MCF 10A (cell line): ENCODE measurements at places on chromosomes 7 and 10.

GRCh38 chr10:117217196-117217761, 20.0 kb downstream of the KCNK18 start:
- no peak overlapping the region for H3K27ac ChIP-seq
- peak; percentile 23 for DNase-seq
- H3K4me3 ChIP-seq: peak overlapping the region; percentile 78
- no peaks in the 10 kb centered on the region for H3K4me1 ChIP-seq
- H3K36me3 ChIP-seq: peaks cover 6% of the 10 kb centered on the region

DNA sequence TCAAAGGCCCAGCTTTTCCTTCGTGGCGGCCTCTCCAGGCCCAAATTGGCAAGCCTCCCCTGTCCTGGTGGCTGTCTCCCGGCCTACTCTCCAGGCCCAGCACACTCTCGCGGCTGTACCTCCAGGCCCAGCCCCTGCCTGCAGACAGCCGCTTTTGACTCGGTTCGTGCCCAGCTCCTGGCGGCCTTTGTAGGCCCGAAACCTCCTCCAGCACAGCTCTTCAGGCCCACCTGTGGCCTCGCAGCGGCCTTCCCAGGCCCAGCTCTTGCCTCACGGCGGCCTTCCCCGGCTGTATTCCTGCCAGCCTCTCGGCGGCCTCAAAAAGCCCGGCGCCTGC, 18.2 kb upstream of the TMEM248 start:
- no peaks in the 10 kb centered on the region for H3K4me1 ChIP-seq
- DNase-seq: no peak
- H3K4me3 ChIP-seq: no peak overlapping the region
- no peak overlapping the region for H3K27ac ChIP-seq
- no peaks in the 10 kb centered on the region for H3K27me3 ChIP-seq
- H3K36me3 ChIP-seq: peaks cover 22% of the 10 kb centered on the region

DNA sequence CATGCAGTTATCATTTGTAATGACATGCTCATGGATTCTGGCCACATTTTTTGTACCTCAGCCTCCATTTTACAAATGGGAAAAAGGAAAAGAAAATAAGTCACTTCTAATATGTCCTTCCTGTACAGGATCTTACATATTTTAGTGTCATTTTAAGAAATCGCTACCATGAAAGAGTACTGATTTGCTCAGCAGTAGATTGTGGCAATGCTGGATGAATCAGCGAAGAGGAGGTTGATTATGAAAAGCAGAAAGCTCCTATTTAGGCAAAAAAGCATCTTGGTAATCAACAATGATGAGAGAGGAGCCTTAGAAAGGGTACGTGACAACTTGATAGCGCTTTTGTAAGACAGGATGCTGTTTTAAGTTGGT, 522.9 kb downstream of the PARD3 start:
- peaks cover 29% of the 10 kb centered on the region for H3K4me1 ChIP-seq
- no peak overlapping the region for H3K4me3 ChIP-seq
- no peak overlapping the region for H3K27ac ChIP-seq
- DNase-seq: no peak
- H3K36me3 ChIP-seq: no peaks in the 10 kb centered on the region
- H3K27me3 ChIP-seq: no peaks in the 10 kb centered on the region

DNA sequence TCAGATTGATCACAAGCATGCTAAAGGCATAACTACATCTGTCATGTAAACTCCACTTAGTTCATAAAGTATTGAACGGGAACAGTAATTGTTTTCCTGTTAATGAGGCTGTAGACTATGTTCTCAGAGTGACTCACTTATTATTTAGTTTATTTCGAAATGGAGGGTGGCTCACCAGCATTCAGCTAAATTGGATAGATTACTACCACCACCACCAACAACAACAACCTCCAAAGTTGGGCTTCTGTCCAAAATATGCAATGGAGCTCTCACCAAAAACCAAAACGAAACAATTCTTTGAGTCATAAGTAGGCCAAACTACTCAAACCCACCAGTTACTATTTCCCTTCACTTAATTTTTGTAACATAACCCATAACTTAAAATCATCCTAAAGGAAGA, 127.9 kb upstream of the NRBF2 start:
- DNase-seq: peak; percentile 93
- H3K4me1 ChIP-seq: peaks cover 18% of the 10 kb centered on the region
- no peaks in the 10 kb centered on the region for H3K27me3 ChIP-seq
- H3K36me3 ChIP-seq: peaks cover 6% of the 10 kb centered on the region

- H3K4me1 ChIP-seq: peaks cover 12% of the 10 kb centered on the region
- DNase-seq: no peak
- H3K4me3 ChIP-seq: no peak overlapping the region
- no peaks in the 10 kb centered on the region for H3K36me3 ChIP-seq
- peak overlapping the region; percentile 27 for H3K27ac ChIP-seq
These were observed 81.3 kb downstream of the NAMPT start for GRCh38 chr7:106203473-106203872.

GRCh38 chr7:8418629-8419245, 14.7 kb upstream of the NXPH1 start:
- no peaks in the 10 kb centered on the region for H3K36me3 ChIP-seq
- peaks cover 36% of the 10 kb centered on the region for H3K27me3 ChIP-seq
- H3K4me1 ChIP-seq: no peaks in the 10 kb centered on the region
- peak; percentile 75 for DNase-seq

- H3K4me3 ChIP-seq: no peak overlapping the region
- H3K4me1 ChIP-seq: peaks cover 9% of the 10 kb centered on the region
- no peak overlapping the region for H3K27ac ChIP-seq
These were observed 128.4 kb upstream of the TCF7L2 start for GRCh38 chr10:112821663-112822062.

DNA sequence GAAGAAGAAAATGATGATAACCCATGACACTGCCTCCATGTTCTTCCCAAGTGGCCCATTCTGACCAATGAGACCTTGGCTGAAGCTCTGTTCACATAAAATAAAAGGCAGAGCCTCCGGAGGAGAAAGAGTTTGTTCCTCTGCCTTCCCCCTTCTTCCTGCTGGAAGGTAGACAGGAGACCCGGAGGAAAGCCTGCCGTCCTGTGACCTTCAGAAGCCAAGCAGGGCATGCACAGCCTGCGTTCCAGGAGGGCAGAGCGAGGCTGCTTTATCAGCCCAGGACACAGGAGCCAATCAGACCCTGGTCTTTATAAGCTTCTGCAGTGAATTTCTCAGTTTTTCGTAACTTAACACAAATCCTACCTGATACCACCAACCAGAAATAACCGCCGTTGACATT, 8.6 kb upstream of the GRID1 start:
- no peak overlapping the region for H3K4me3 ChIP-seq
- DNase-seq: no peak
- no peaks in the 10 kb centered on the region for H3K36me3 ChIP-seq
- no peaks in the 10 kb centered on the region for H3K4me1 ChIP-seq
- H3K27me3 ChIP-seq: peaks cover 11% of the 10 kb centered on the region

- peak overlapping the region; percentile 96 for H3K27ac ChIP-seq
- H3K27me3 ChIP-seq: no peaks in the 10 kb centered on the region
- H3K4me1 ChIP-seq: peaks cover 42% of the 10 kb centered on the region
- peak; percentile 68 for DNase-seq
- peaks cover 5% of the 10 kb centered on the region for H3K36me3 ChIP-seq
These were observed 90.6 kb downstream of the ARID5B start for GRCh38 chr10:61992059-61992460.

GRCh38 chr10:71899665-71900412, 48.8 kb upstream of the PSAP start:
- H3K27ac ChIP-seq: no peak overlapping the region
- no peaks in the 10 kb centered on the region for H3K4me1 ChIP-seq
- no peak overlapping the region for H3K4me3 ChIP-seq
- no peaks in the 10 kb centered on the region for H3K27me3 ChIP-seq
- no peaks in the 10 kb centered on the region for H3K36me3 ChIP-seq

DNA sequence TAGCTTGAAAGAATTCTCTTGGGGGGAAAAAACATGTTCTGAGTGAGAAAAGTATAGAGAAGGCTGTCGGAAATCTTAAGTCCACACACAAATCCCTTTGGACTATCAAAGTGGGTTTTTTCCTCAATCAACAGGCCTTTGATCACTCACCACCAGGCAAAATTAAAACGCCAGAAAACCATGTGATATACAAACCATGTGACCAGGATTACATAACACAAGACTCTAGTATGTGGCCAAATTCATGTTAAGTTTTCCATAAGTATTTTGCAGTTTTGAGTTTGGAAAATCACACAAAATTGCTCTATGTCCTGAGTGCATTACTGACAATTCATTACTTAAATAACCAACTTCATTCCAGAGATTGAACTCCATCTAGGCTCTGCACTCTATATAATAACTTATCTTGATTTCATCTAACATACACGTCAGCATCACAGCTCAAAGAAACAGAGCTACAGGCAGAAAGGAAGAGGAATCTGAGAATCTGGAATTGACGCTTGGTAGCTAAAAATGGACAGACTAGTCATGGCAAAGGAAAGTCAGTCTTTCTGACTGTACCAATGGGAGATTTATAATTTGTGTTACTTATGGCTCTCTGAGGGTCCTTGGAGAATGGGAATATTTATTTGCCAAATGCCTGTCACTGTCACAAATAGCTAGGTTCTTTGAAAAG, 383.5 kb downstream of the SFMBT2 start:
- H3K4me3 ChIP-seq: no peak overlapping the region
- no peaks in the 10 kb centered on the region for H3K27me3 ChIP-seq
- H3K27ac ChIP-seq: no peak overlapping the region
- H3K36me3 ChIP-seq: no peaks in the 10 kb centered on the region
- DNase-seq: no peak
- H3K4me1 ChIP-seq: peaks cover 9% of the 10 kb centered on the region

DNA sequence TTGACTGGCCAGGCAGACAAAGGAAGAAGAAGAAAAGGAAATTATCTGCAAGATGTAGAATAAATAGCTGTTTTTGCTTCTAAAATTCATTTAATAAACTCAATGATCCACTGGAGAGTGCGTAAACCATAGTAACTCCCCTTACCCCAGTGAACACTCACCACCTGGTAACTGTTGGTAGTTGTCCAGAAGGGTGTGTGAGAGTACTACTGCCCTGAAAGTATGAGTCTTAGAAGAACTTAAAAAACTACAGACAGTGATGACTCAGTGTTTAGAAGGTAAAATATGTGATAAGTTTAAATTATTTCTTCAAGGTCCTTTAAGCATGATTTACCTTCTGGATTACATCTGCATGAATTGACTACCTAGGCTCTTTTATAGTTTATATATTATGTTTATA, 53.0 kb upstream of the SEMA3A start:
- H3K27ac ChIP-seq: no peak overlapping the region
- H3K27me3 ChIP-seq: no peaks in the 10 kb centered on the region
- DNase-seq: peak; percentile 55
